ENCODE measurements at places on chromosomes 6 and 20.

DNA sequence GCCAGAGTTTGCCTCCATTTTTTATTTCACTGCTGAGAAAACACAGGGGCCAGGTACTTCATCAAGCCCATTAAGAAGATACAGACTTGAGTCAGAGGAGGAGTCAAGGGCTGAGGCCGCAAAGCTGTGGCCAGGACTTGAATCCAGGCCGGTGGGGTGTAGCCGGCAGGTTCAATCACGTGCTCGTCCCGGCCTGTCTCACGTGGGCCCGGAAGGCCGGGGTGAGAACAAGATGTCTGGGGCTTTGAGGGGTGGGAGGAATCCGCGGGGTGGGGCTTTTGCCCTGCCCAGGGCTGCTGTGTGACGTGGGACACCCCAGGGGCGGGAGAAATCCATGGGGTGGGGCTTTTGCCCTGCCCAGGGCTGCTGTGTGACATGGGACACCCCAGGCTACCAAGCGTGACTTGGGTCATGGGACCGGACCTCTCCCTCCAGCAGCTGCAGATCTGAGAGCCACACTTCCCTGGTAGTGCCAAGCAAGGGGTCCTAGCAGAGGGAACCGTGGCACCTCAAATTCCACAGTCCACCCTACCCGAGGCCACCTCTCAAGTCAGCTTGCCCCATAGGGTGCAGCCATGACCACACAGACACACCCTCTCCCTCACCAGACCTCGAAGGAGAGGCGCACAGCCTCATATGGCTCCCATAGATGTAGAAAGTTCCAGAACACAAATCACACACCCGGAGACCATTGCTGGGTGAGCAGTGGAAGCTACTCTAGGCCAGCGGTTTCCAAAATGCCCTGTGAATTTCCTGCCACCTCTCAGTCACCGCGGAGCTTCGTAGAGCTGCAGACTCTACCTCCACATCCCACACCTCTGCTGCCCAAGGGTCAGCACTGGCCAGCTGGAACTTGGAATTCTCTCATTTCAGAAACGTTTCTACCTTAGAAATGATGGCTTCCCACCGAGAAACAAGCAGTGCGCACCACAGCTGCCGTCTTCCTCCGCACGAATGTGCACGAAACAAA is 156.1 kb downstream of the DLL1 start:
- no peak for DNase-seq

GRCh38 chr20:38763616-38764015 is 15.4 kb downstream of the ACTR5 start:
- no peak for DNase-seq

DNA sequence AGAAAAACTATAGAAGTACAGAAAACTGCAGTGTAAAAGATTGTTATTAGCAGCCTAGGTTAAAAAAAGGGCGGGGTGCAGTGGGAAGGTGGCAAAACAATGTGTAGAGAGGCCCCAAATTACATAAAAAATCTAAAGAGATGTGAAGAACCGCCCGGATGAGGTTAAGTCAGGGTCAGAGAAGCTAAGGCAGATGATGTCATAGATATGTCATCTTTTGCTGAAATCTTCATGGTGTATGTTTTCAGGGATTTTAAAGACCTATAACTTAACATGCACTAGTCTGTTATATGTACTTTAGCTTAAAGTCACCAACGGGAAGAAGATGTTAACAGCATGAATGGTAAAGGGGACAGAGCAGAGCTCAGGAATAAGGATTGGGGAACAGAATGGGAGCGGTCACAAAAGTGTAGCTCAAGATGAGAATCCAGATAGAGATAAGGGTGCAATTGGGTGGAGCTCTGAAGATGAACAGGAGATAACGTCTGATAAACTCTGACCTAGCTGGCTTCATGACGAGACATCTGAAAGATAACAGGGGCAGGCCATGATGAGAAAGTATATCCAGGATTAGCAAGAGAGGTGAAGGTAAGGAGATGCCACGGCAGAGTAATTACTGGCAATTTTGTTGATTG is 83.4 kb downstream of the TFAP2A start:
- no peak for DNase-seq

DNA sequence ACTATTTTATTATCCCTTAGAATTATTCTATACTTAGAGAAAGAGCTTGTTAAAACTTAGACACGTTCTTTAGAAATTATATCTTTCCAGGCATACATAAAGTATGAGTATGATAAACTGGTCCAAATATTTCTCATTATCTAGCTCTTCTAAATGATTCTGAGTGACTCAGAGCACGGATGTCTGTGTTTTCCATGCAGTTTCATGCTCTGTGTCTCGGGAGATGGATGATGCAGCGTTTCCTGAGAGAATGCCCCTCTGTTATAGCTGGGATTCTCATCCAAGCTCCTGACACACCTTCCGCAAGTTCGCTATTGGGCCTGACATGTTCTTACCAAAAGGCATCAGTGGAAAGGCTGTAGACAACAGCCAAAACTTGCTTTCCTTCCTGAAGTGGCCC is 19.3 kb downstream of the SIRT5 start:
- DNase-seq: no peak

DNA sequence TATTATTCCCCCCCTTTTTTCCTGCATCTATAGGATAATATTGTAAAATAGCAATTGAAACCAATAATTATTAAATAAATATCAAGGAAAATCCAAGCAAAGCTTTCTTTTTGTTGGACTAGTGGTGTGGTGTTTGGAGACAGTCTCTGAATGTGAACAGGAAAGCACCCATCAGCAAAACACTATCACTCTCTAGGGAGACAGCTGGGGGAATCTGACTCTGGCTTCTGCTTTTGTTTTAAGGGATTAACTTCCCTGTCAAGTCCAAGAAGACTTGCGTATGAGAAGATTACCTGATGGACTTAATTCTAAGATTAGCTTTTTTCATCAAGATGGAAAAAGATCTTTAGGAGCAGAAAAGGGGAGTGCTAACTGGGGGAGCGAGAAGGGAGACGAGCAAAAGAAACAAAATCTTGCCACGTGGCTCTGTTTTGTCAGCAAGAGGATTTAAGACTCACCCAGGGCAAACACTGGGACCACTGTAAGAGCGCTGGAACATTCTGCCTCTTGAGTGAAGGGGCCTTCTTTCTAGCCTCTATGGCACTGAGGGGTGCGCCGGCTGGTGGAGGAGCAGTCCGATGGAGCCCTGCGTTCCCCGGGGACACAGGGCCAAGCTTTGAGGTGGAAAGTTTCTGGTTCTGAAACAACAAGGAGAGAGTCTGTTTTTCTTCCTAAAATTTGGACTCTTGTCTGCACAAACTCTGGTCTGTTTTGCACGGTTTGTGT is 570 bp downstream of the TULP4 start:
- DNase-seq: no peak

- no peak for DNase-seq
Measured at GRCh38 chr6:16851758-16852157, 90.5 kb upstream of the ATXN1 start.

DNA sequence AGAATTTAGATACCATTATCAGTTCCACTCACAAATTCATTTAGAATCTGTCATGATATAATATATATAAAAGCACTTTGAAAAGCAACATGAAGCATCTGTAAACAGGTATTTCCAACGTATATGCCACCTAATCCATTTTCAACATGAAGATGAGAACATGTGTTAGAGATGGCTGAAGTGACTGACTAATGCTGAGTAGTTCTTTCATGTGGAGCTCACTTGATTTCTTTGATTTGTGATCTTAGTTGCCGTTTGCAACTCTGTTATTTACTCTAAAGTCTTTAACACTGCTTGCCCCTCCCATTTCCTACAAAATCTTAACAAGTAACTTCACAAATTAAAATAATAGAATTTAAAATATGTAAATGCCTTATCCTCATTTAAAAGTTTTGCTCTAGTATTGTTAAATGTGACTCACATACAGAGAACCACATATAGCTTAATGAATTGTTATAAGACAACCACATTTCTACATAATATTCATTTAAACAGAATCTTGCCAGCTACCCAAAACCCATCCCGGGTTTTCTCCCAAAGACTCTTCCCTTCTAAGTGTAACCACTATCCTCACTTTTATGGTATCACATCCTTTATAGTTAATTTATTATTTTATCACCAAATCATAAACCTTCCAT is 78.3 kb downstream of the ME1 start:
- DNase-seq: no peak

DNA sequence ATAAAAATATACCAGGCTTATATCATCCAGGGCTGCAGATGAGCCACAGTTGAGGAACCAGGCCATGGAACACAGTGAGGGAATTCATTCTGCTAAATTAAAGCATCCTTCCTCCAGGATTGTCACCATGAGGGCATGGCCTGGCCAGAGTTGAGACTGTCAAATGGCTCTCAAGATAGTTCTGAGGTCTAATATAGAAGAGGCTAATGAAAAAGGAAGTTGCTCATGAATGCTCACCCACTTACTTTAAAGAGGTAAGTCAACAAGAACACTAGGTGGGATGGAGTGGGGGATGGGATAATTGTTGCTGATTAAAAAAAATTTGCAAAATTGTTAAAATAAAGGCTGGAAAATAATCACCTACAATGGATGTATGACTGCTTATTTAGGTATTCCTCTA is 72.0 kb upstream of the GCM1 start:
- no peak for DNase-seq

DNA sequence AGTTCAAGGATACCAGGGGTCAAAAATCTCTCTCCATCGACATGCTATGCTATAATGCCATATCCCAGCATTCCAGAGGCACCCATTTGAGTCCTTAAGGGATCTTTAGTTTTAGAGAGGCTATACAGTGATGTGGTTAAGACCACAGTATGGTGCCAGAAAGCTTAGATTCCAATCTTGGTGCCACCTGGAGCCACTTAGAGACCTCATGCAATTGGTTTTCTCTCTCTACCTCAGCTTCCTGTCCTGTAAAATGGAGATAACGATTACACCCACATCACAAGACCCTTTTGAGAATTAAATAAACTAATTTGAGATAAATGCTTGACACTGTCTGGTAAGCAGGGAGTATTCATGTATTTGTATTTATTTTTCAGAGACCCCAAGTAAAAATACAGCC is 39.0 kb downstream of the PLAGL1 start:
- no peak for DNase-seq

DNA sequence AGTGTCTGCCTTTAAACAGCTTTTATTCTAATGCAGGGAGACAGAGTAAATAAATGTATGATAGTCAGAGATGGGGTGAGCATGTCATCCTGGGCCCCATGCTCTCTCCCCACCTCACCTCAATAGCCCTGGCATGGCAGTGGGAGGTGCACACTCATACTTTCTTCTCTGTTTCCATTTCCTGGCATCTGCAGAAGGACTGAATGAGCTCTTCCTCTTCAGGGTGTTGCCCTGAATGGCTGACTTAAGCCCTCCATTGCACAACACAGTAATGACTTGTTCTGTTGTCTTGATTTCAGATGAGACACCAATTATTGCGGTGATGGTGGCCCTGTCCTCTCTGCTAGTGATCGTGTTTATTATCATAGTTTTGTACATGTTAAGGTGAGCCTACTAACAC is 57.0 kb upstream of the GNRH2 start:
- DNase-seq: no peak

GRCh38 chr20:17587148-17587547 is 17.3 kb downstream of the DSTN start:
- no peak for DNase-seq

DNA sequence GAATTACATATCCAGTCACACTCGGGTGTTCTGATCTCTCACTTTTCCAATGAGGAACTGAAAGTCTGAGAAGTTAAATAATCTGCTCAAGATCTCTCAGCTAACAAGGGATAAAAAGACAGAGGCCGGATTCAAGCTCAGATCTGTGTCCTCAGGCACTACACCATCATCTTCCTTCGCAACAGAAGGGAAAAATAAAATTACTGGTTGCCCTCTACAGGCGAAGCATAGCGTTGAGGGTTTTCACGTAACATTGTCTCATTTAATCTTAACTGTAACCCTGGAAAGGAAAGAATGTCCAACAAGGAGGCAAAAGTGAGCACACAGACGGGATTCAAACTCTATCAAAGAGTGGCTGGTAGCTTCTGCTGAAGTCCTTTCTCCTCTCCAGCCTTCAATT is 67.8 kb upstream of the ANKEF1 start:
- no peak for DNase-seq

GRCh38 chr20:35724321-35725230 is 17.5 kb downstream of the RBM39 start:
- no peak for DNase-seq

DNA sequence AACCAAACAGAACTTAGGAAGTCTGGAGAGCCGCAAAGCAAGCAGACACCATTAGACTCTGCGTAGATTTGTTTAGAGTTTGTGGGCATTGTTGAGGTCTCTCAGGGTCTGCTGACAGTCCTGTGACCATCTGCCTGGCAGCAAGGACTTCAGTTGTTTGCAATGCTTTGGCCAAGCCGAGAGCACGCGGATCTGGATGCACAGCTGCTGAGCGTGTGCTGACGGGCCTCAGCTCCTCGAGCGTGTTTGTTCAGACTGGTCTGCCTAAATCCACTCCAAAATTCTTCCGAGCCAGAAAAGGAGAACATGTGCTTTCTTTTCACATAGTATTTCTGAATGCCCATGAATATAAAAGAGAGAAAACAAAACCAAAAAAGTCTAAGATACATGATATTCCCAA is 159.0 kb downstream of the ZNF217 start:
- no peak for DNase-seq

GRCh38 chr6:112343390-112343789 is 3.7 kb upstream of the RFPL4B start:
- DNase-seq: no peak

DNA sequence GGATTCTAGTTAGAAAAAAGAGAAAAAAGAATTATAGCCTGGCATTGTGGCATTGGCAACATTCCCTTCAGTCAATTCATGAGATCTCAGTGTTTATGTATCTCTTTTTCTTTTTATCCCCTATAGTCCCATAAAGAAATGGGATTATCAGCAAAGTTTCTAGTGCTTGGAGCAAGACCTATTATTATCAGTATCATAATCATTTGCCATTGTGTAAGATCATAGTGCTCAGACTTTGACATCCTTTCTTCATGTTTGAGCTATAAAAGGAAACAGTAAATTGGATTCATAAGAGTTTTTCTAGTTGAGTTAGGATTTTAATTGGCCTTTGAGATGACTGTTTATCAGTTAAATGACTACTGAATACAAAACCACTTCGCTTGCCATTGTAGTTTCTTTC is 295.6 kb downstream of the GRIK2 start:
- DNase-seq: no peak

- no peak for DNase-seq
Measured at GRCh38 chr6:23728707-23729106, 397.3 kb upstream of the NRSN1 start.

DNA sequence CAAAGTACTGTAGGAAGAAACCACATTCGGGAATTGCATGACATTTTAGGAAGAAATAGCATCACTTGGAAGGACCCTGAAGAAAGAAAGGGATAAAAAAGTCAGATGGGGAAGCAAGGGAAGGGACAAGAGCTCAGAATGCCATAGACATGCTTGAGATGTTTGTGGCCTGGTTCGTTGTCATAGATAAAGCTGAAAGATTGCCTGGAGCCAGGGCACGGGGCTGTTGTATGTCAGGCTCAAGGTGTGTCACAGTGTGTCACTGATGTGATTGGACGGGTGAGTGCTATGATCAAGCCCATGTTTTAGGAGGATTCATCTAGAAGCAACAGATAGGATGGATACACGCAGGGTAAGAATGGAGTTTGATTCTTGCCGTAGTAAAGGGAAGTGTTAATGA is 216.2 kb upstream of the SOX4 start:
- DNase-seq: no peak

- no peak for DNase-seq
Measured at GRCh38 chr20:41344477-41344876, 3.9 kb downstream of the LPIN3 start.

All from stimulated activated CD8-positive, alpha-beta memory T cell treated with anti-CD3 and anti-CD28 coated beads, Interleukin-12 subunit alpha, Interleukin-12 subunit beta, amount 100 ng/mL, for 1 hour (primary cell).